ENCODE measurements at places on chromosomes 12 and 14.

- DNase-seq: peak; percentile 10
Observed at GRCh38 chr12:64696080-64696741, 63.0 kb downstream of the GNS start.

DNA sequence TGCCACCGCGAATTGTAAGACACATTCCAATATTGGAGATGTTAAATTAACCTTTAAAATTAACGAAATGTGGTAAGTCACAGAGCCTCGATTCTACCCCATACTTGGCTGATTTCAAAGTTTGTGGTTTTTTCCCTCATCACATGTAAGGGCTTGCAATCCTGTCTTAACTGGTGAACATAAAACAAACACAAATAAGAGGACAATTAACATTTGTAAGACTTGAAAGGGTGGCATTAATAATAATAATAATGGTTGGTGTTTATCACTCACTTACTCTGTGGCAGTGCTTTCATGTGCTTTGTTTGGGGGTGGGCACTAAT lies 26.6 kb downstream of the PPFIBP1 start:
- no peak for DNase-seq

GRCh38 chr14:91968280-91968679 lies 20.8 kb upstream of the FBLN5 start:
- DNase-seq: no peak

- no peak for DNase-seq
Observed at GRCh38 chr14:77659831-77660230, 43.4 kb upstream of the SPTLC2 start.

- no peak for DNase-seq
Observed at GRCh38 chr14:105925615-105926372, 399.4 kb downstream of the TMEM121 start.

- no peak for DNase-seq
Observed at GRCh38 chr12:51972422-51972812, 20.9 kb downstream of the ACVR1B start.

GRCh38 chr12:49930515-49931288 lies 19.8 kb upstream of the AQP2 start:
- DNase-seq: no peak

DNA sequence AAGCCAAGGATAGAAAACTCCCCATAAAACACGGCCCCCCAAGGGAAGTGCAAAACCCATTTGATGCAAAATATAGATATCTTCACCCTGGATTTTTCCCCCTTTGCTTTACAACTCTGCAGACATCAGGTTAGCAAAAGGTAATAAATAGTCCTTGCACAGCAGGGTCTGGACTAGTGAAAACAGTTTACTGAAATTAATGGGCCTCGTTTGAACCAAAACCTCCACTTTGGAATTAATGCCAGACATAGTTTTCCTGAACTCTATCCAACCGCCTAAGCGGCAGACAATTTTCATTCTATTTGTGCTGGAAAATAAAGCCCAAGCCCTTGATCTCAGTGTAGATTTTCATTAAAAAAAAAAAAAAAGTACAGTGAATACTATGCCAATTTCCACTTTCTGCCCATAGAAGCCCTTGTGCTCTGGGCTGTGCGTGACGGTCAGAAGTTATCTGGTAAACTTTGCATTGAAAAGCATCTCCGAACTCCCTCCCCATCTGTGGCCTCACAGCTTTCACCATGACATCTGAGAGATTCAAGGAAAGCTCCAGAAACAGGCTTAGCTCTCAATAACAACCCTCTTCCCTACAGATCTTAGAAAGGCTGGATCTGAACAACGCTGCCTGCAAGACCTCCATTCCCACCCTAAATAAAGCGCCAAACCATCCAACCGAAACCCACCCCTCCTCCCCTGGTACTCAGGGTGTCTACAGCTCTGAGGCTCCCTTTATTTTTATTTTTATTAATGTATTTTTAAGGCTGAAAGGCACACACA lies 11.0 kb upstream of the IRF2BPL start:
- no peak for DNase-seq

DNA sequence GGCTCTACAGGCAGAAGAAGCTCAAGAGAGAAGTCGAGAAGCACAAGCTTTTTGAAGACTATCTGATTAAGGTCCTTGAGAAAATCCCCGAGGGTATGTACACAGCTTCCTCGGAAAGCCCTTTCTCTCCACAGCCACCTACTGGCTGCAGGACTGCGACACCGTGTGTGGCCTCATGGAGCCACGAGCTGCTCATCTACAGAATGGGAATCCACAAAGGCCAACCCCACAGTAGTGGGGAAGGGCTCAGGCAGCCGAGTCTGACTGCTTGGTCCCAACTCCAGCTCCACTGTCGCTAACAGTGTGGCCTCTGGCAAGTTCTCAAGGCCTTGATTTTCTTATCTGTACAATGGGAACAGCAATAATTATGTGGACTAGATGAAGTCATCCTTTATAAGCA lies 2.5 kb downstream of the CCDC197 start:
- DNase-seq: no peak

DNA sequence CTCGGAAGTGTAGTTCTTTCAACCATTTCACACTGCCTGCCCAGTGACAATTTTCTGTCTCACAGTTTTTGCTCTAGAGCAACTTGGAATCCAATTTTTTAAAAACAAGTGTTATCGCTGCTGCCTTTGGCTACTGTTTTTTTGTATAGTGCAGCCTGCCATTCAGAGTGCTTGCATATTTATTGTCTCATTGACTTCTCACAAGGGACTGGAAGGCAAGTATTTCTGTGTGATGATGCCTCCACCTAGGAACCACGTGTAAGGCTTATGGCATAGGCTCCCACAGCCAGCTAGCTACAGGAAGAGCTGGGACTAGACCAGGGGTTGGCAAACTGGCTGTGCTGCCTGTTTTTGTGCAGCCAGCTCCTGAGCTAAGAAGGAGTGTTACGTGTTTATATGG lies 903 bp downstream of the PARPBP start:
- DNase-seq: peak; percentile 23

GRCh38 chr14:48582938-48583337 lies 907.5 kb upstream of the MDGA2 start:
- no peak for DNase-seq

- no peak for DNase-seq
Observed at GRCh38 chr12:103801709-103802585, 39.1 kb downstream of the NT5DC3 start.
